ENCODE measurements at places on chromosomes 5 and 9.

DNA sequence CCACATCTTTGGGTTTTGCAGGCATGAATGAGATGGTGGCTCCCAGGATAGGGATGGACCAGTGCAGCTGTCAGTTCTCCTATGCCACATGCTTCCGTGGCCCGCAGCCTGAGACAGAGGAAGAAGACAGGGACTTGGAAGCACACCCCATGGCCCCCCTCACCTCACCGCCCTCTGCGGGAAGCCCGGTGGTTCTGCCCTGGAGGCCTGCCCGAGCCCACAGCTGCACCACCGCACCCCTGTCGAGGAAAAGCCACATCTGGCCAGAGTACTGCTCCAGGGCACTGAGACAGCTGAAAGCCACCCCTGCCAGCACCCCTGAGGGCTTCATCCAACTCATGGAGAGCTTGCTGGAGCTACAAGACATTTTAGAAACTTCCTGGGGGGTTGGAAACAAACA, 7.6 kb upstream of the TRMT10B start:
- DNase-seq, result no peak

DNA sequence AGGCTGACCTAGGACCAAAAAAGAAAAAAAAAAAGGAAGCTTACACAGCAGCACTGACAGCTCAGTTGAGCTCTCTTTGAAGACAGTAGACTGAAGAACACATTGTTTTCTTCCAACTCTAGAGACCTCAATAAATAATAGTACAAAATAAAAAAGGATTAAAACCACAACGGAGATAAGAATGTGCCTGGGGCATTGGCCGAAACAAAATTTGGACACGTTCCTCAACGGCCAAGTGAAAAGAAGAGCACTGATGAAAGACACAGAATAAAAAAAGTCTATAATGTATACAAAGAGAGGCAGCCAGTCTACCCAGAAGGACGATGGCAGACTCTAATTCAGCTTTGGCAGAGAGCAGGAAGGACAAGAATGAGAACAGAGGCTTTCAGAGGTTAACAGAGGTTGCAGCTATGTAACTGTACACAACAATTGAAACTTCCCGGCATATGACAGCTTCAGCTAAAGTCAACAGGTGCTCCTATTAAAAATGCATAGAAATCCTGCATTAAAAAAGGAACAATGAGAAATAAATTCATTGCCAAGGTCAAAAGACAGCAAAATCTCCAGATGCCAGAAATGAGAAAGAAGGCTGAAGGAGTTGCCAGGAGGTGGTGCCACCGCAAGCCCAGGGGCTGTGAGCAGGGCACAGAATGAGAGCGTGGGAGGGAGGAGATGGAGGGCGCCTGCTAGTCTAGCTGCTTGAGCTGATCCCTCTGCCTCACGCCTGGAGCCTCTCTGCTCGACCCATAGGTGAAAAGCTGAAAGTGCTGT, 113.9 kb downstream of the DCP2 start:
- no peak for DNase-seq

GRCh38 chr5:168123631-168124528, 167.6 kb upstream of the WWC1 start:
- no peak for DNase-seq

GRCh38 chr9:131625508-131625787, 80.1 kb downstream of the PRRT1B start:
- DNase-seq, result no peak

- DNase-seq, result no peak
Measured at GRCh38 chr9:109383356-109383755, 62.5 kb upstream of the EPB41L4B start.

GRCh38 chr5:179805529-179806249, 977 bp downstream of the MGAT4B start:
- DNase-seq, result no peak

- DNase-seq, result no peak
Measured at GRCh38 chr5:79954620-79955019, 36.4 kb downstream of the MTX3 start.

DNA sequence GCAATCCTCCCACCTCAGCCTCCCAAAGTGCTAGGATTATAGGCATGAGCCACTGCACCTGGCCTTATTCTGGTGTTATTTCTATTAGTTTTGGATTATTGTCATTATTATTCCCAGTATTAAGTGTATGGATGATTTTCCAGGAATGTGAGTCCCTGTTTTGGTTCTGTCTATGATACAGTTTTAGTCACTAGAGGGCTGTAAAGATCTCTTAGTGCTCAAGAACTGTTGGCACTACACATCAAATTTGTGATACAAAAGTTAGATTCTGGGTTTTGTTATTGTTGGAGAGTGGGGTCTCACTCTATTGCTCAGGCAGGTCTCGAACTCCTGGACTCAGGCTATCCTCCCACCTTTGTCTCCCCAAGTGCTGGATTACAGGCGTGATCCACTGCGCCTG, 12.1 kb downstream of the CCL28 start:
- DNase-seq, result no peak

GRCh38 chr5:53165431-53166182, 56.0 kb upstream of the MOCS2 start:
- DNase-seq, result no peak

- no peak for DNase-seq
Measured at GRCh38 chr5:53343187-53343586, 137.2 kb upstream of the FST start.

DNA sequence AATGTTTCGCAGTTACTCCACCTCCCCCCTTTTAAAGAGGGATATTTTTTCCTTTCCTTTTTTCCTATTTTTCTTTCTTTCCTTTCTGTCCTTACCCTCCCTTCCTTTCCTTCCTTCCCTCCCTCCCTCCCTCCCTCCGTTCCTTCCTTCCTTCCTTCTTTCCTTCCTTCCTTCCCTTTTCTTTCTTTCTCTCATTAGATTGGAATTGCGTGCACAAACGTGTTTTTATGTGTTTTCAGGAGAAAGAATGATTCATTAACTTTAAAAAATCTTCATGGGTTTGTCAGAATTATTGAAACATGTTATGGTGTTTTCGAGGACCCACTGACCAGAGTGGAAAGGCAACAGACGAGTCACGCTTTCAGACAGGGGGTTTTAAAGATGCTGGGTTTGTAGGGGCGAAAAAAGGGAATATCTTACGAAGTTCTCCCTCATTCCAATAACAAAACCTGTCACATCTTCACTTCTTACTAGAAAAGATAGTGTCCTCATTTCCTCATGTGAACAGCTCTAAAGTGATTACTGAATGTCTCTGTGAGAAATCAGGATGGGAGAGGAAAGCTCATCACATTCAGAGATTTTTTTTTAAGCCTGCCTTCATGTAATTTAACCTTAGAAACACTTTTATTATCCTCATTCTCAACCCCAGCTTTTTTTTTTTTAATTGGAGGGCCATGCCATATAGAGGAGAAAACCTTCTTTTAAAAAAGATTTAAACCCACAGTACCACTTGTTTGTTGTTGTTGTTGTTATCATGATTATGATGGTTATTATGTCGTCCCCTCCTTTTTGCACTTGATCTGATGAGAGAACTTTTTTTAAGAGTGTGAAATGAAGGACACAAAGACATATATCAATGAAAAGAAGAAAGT, 21.9 kb downstream of the NR2F1 start:
- DNase-seq, result no peak

- DNase-seq, result no peak
Measured at GRCh38 chr5:65395526-65396155, 86.1 kb downstream of the ADAMTS6 start.
